ENCODE measurements at places on chromosomes 16 and 17.

GRCh38 chr17:34413443-34414119, 50.5 kb upstream of the CCL1 start:
- no peak for DNase-seq

- no peak for DNase-seq
Observed at GRCh38 chr16:60991886-60992285, 1044.4 kb downstream of the CDH8 start.

DNA sequence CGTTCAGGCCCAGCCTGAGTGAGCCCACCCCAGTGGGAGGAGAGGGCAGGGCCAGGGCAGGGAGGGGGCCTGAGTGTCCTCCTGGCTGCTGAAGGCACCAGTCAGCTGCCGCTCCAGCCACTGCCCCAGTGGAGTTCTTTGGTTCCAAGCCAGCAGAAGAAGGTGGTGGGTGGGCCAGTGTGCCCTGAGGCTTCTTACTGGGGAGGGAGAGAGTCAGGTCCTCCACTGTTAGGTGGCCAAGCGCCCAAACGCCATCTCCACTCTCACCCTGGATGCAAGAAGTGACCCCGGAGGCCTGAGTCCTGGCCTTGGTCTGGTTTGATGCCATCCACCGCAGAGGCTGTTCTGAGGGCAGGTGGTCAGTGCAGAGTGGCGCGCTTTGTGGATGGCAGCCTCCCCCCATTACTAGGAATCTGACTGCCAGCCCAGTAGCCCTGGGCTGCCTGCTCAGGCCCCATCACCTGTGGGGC, 2.2 kb downstream of the RNF213 start:
- DNase-seq, result no peak

DNA sequence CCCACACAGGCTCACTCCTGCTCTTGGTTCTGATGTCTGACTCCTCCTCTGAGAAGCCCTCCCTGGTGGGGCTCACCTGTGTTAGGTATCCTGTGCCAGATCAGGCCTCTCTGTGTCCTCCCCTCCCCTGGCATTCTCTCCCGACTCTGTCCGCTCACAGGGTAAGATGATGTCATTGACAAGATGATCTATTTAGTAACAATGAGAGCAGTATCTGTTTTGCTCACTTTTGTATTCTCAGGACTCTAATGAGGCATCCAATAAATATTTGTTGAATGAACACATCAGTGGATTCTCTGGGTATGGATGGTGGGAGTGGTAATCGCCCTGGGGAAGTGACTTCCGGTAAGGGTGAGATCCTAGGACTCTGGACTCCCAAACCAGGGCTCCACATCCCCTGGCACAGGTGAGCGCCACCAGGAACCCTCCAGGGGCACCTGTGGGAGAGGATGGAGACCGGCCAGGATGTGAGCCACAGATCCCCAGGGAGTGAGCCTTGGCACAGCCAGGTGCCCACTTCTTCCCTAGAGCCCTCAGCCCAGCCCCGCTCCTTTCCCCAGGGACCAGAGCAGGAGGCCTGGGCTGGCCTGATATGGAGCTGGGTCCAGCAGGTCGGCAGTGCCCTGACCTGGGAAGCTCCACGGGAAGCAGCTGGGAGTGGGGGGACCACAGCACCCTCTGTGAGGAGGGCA, 5.4 kb upstream of the HAP1 start:
- no peak for DNase-seq

- DNase-seq, result no peak
Observed at GRCh38 chr16:28858421-28858820, 5.2 kb upstream of the SH2B1 start.

- DNase-seq, result no peak
Observed at GRCh38 chr16:65312795-65313194, 190.9 kb upstream of the CDH11 start.

GRCh38 chr17:38353086-38353604, 1.5 kb downstream of the SOCS7 start:
- DNase-seq, result no peak

GRCh38 chr16:1794221-1794871, 841 bp upstream of the IGFALS start:
- no peak for DNase-seq

DNA sequence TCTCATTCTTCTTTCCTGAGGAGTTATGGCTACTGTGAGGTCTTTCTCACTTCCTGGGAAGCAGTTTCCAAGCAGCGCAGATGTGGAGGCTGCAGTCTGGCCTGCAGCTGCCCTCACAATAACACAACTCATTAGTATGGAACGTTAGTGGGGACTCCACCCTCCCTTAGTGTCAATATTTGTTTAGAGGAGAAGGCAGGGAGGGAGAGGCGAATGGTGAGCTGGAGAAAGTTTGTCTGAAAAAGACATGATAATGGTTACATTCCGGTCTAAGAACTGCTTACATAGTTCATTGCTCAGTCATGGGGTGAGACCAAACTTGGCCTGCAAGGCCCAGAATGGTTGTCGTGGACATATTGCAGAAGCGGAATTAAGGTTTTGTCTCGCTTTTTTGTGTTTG, 170.2 kb downstream of the HS3ST3B1 start:
- no peak for DNase-seq

GRCh38 chr17:37194208-37194607, 181.6 kb upstream of the C17orf78 start:
- no peak for DNase-seq

DNA sequence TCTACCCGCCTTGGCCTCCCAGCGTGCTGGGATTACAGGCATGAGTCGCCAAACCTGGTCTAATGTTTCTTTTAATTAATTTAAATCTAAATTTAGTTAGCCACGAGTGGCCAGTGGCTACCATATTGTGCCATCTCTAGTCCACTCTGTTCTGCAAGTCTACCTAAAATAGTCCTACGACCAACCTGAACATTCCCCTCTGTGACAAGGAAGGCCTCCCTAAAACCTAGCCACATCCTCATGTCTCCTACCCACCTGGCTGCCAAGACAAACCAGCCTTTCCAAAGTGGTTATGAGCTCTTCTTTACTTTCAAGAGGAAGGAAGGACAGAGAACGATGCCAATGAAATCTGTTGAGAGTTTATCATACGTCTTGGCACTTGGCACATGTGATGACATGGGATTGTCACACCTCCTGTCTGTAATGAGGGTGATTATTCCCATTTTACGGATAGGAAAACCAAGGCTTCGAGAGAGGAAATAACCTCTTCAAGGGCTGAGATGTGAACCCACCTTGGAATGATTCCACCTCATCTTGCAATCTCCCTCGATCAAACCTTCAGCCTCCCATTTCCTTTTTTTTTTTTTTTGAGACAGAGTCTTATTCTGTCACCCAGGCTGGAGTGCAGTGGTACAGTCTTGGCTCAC, 19.7 kb downstream of the MYH11 start:
- DNase-seq, result no peak

DNA sequence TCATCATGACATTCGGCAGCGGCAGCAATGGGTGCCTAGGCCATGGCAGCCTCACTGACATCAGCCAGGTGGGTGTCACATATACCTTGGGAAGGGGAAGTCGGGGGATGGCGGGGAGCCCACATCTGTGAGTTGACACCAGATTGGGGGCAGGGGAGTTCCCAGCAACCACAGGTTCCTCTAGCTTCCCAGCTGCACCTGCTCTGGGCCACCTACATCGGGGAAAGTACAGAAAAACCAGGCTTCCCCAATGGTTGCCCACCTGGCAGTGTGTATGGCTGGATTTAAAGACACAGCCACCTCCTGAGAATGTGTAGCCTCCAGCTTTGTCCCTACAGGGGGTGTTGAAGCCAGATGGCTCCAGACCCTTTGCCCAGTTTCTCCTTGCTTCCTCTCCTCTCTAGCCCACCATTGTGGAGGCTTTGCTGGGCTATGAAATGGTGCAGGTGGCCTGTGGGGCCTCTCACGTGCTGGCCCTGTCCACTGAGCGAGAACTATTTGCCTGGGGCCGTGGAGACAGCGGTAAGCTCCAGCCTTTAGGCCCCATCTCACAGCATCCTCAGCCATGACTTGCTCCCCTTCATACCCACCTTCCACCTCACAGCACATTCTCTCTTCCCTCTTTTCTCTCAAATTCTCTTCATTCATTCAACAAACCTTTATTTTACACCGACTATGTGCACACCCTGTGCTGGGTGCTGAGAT, 5.0 kb upstream of the TRAF4 start:
- peak; percentile 91 for DNase-seq

DNA sequence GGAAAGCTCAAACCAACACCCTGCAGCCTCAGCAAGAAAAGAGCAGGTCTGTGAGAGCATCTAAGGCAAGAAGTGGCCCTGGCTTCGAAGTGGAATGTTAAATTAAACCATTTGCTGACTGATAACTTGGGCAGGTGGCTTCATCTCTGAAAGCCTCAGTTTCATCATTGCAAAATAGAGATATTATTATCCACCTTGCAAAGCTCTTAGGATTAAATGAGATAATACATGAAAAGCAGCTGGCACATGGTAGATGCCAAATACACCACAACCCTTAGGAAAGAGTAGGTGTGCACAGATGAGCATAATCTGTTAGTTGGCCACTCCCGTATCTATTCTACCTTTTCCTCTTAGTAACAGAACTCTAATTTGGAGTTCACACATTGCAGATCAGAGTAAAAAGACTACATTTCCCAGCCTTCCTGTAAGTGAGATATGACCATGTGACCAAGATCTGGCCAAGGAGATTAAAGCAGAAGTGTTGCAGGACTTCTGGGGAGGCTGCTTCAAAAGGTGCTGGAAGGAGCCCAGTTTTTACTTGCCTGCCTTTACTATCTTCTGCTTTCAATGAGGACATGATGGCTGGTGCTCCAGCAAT, 288.7 kb downstream of the SOX9 start:
- DNase-seq, result no peak

- DNase-seq, result peak; percentile 65
Observed at GRCh38 chr16:70737377-70738082, 51.7 kb upstream of the MTSS2 start.
